ENCODE measurements at places on chromosomes 3 and 15.

DNA sequence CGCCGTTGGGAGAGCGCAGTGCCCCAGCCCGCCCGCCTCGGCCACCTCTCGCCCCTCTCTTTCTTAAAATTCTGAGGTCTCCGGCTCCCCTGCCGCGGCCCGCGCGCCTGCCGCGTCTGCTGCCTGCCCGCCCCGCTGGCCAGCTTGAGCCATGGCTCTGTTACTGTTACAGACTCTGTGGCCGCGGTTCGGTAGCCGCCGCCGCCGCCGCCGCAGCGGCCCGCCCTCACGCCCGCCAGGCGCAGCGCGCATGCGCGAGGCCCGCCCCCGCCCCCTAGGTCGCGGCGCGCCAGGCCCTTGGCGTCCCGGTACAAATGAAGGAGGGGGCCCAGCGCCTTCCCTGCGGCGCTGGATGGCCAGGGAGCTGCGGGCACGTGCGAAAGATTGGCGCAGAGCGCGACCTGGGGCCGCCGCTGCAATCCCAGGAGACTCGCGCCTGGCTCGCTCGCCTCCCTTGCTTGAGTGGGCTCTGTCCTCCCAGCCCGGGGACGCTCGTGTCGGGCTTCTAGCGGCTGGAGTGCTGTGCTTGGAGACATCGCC is at the start of gene ONECUT1:
TSS of gene ONECUT1 (minus strand) at position 168 of the 540 bp plus-strand sequence. CDS start 452 bp downstream, outside the sequence.
- DNase-seq, result peak; percentile 31

DNA sequence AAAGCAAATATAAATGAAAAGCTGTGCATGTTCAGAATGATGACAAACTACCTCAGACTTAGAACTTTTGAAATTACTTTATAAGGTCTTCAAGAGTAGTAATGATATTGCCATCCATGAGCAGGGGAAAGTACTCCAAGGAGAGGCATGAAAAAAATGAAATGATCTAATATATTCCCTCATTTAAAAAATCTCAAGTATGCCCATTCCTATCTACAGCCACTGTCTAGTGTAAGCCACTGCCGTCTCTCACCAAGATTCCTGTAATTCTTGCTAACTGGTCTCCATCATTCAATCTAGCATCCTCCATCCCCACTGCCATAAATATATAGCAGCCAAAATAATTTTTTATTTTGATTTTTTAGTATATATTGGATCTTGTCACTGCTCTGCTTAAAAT is 258.8 kb downstream of the PLOD2 start:
- DNase-seq, result no peak

- DNase-seq, result no peak
Measured at GRCh38 chr3:2603692-2604289, 505.1 kb downstream of the CNTN4 start.

DNA sequence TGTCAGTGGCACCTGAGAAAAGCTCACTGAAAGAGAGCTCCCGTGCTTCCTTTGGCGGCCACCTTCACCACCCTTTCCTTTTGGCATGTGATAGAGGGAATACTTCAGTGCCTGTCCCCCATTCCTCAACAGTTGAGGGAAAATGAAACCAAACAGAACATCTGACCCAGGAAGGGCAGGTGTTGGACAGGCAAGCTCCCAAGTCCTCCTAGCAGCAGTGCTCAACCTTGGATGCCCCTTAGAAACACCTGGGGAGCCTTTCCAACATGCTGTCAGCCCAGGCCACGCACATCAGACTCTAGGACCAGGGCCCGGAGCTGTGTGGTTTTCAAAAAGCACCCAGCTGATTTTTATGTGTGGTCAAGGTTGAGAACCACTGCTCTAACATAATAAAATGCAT is 22.4 kb downstream of the LDHAL6B start:
- DNase-seq, result no peak

DNA sequence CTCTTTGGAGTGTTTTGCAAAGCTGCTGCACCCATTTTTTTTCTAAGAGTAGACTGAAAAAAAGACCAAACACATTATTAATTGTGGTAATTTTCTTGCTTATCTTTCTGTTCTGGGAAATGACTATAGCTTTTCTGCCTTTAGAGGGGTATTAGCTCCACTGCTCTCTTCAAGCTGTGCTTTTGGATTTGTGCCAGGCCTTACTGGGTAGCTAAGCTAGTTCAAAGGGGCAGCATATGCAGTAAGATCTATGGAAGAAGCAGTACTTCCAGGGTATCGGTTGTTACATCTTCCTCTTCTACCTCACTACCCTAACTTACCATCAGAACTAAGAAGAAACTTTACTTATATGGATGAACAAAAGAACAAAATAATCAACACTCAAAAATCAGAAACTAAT is 28.7 kb upstream of the ARIH1 start:
- no peak for DNase-seq
